Central memory CD4-positive, alpha-beta T cell (primary cell): ENCODE measurements at places on chromosomes 6 and 20.

DNA sequence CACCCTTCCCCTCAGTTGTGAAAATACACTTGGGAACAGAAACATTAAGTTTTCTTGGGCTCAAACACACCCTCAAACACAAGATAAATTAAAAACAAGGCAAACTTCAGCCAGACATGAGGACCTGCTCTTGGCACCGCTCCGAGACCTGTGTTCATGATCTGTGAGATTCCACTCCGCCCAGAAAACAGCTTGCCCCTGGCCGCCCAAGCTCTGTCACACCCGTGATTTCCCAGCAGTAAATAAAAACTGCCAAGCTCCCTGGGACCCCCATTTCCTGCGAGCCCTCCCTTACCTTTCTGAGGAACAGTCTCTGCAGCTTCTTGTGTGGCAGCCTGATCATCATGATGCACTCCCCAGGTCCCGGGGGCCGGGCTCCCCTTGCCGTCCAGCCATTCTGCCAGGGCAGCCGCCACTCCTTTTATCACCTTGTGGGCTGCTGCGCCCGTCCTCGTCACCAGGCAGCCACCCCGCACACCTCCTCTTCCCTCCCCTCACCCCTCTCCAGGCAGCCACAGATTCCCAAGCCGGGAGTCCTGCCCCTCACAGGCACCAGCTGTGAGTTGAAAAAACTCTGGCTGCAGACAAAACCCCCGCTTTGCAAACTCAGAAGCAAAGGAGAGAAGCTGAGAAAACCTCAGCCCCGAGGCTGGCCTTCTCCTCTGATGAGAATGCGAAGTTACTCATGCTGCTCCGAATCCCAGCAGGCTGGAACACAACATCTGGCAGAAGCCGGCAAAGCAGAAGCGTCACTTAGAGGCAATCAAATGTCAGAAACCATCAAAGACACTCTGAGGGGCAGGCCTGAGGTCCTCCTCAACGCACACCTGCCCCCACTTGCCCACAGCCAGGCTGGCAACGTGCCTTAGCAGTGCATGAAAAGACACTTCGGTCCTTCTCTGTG is 130.4 kb upstream of the RPS6KA2 start:
- no peak for DNase-seq

DNA sequence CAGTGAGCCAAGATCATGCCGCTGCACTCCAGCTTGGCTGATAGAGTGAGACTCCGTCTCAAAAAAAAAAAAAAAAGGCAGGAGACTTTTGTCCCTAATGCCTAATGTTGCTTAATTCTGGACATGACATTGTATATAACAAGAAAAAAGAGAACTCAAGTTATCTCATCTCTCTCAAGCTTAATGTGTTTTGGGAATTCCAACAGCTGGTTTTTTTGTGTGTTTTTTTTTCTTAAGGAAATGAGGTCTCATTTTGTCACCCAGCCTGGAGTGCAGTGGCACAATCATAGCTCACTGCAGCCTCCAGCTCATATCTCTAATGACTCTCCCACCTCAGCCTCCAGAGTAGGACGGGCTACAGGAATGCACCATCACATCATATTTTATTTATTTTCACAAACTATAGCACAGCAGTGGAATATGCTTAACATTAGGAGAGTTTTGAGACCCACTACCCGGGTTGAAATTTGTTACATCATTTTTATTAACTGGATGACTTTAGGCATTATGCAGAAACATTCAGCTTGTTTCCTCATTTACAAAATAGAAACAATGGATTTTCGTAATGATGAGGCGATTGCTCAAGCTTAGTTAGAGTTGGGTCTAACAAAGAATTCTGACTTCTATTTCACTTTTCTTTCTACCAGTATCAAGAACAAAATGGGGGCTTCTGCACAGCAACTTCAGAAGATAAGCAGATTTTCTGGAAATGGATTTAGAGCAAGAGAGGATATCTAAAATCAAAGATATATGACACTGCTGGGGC is 104.1 kb upstream of the BTN3A2 start:
- DNase-seq = no peak

DNA sequence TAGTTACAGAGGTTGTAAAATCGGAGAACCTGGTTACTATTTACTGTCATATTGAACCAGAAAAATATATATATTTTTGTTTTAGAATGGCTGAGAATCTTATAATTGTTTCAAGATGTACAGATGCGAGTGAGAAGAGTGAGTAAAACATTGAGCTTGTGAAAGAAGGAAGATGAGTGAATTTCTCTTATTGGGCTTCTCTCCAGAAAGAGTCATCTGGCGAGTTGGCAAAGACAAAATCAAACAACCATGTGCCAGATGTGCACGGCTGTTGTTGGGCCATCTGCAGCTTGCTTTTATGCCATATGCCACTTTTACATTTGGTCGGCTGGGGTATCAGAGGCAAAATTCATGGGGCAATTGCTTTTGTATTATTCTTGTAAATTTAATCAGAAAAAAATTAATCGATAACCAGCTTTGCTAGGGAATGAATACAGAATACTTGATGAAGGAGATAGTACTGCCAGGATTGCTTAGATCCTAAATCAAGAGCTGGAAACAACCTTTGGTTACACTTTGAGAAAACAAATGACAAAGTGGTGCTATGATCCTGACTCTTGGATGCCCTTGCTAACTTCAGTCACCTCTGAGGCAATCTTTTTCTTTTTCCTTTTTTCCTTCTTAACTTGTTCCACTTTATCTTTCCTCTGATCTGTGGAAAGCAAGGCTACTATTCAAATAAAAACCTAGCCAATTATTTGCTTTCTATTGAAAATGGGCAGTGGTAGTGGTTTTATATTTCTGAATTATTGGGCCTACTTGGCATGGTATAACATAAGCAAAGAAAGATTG is 97.1 kb upstream of the GRIK2 start:
- DNase-seq = no peak

DNA sequence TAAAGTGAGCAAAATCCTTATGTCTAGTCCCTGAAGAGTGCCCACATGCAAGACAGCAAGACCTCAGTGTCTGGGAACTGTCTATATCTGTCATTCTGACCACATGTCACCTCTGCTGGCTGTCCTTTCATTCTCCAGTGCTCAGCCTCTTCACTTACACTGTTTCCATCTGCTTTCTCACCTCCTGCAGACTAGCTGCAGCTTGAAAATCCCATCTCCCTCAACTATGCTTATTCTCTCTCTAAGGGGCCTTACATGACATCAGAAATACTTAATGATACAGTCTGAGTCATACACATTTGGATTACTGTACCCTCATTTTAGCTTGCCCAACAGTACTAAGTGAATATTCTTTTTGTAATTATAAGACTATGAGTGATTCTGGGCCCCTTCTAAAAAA is 587.8 kb downstream of the EPM2A start:
- no peak for DNase-seq
